ENCODE measurements at places on chromosomes 2 and 18.

DNA sequence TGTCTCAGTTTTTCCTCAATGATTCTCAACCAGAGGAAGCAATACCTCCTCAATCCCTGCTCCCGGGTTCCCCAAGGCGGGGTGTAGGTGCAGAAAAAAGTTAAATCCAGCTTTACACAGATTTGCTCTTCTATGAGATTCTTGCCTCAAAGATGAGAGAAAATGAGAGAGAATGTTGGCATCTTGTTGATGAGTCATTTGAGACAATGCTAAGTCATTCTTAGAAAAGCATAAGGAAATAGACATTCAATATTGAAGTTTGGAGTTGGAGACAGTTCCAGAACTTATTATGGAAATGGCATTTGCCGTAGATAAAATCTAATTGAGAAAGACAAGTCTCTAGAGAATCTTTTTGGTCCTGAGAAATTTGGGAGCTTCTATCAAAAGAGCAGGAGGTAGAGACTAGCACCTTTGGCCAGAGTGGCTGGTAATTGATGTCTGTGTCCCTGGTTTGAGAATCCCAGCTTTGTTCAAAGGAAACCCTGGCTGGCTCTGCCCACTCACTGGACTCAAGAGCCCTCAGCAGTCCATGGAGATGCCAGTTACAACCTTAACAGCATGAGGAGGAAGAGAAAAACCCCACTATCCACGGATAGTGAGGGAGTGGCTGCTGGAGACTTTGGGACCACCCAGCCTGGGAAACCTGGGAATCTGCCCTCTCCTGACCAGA is 181.2 kb downstream of the FAM124B start:
- DNase-seq, result no peak

GRCh38 chr2:66696886-66697285 is 262.0 kb downstream of the MEIS1 start:
- no peak for DNase-seq

DNA sequence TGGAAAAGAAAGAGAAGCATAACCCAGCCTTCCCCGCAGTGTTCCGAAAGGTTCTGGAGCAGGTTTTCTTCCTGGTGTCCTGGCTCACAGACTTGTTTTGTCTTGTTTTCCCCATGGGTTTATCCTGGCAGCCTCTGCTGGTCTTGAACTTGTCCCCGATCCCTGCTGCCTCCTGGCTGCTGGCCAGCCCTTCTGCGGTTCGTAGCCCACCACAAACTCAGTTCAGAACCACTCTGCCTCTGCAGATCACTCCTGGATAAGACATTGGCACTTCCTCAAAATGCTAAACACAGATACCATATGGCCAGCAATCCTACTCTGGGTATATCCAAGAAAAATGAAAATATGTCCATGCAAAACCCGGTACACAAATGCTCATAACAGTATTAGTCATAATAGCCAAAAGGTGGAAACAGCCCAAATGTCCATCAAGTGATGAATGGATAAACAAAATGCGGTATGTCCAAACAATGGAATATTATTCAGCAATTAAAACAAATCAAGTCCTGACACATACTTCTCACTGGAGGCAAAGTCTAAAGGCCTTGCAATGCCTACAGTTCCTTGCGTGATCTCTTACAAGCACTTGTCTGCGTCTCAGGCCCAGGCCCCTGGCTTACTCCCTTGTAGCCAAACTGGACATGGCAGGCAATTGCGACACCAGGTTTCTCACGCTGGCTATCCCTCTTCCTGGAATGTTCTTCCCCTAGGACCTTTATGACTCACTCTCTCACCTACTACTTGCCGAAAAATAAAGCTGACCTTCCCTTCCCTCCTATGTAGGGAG is 28.0 kb upstream of the ARHGEF4 start:
- DNase-seq, result no peak

DNA sequence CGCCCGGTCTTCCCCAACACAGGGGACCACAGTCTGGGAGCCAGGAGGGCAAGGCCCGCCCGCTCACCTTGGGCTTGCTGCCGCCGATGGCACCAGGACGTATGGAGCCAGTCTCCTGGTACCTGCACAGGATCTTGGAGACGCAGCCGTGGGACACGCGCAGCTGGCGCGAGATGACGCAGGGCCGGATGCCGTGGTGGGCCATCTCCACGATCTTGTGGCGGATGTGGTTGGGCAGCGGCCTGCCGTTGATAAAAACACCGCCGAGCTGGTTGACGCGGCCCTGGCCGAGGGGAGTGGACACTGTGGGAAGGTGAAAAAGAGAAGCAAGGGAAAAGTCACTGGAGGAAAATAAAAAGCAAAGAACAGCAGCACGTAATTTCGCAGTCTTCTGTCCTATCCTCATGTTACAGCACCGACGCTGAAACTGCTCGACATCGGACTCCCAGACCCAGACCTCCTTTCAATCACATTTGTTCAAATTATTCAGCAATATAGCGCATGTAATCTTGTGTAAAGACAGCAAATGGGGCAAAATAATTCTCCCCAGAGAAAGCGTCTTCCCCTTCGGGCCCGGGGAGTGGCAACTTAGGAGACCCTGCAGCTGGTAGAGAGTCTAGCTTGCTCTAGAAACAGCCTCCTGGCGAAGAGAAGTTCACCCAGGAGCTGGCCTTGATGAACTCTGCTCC is 1.7 kb downstream of the PAX3 start:
- no peak for DNase-seq

- no peak for DNase-seq
These were observed 186.1 kb downstream of the ADCYAP1 start for GRCh38 chr18:1090758-1091157.

DNA sequence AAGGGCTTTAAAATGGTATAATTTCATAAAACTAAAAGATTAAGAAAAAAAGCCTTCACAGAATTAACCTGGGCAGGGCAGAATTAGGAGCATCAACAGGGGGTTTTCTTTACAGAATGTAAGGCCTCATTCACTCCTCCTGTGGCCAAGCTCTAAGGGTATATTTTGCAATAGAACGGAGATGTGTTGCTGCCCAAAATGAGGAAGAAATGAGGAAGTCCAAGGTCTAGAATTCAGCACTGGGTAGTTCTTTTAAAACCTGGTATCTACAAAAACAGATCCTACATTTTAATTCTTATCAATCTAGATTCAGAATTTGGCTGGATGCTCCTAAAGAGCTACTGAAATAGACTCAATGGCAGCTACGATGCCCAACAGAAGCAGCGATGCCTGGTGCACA is 101.8 kb downstream of the AKAIN1 start:
- no peak for DNase-seq

DNA sequence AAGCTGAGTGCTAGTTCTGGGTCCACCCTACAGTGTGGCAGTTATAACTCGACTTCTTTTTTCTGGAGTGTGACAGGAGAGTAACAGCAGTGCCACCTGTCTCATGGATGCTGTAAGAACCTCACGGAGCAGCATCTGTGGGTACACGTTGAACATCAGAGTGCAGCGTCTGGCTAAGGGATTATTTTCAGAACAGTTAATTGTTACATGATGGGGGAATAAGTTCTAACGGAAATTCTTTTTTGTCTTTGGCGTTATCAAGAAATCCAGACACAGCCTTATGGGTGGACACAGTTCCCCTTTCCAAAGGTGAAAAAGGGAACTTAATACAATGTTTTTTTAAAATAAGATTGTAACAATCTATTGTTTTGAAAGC is 28.3 kb upstream of the TOGARAM2 start:
- no peak for DNase-seq

DNA sequence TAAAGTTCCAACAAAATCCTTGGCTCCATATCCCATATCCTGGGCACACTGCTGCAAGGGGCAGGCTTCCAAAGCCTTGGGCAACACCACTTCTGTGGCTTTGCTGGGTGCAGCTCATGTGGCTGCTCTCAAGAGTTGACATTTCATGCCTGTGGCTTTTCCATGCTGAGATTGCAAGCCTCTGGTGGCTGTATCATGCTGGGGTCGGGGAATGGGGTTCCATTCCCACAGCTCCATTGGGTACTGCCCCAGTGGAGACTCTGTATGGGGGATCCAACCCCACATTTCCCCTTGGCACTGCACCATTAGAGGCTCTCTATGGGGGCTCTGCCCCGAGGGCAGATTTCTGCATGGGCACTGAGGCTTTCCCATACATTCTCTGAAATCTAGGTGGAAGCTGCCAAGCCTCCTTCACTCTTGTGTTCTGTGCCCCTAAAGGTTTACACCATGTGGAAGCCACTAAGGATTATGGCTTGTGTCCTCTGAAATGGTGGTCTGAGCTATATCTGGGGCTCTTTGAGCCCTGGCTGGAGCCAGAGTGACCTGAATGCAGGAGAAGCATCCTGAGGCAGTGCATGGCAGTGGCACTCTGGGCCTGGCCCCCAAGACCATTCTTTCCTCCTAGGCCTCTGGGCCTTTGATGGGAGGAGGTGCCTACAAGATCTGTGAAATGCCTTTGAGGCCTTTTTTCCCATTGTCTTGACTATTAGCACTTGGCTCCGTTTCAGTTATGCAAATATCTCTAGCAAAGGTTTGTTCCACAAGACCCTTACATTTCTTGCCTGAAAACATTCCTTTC is 107.9 kb downstream of the PTGR3 start:
- DNase-seq, result no peak

DNA sequence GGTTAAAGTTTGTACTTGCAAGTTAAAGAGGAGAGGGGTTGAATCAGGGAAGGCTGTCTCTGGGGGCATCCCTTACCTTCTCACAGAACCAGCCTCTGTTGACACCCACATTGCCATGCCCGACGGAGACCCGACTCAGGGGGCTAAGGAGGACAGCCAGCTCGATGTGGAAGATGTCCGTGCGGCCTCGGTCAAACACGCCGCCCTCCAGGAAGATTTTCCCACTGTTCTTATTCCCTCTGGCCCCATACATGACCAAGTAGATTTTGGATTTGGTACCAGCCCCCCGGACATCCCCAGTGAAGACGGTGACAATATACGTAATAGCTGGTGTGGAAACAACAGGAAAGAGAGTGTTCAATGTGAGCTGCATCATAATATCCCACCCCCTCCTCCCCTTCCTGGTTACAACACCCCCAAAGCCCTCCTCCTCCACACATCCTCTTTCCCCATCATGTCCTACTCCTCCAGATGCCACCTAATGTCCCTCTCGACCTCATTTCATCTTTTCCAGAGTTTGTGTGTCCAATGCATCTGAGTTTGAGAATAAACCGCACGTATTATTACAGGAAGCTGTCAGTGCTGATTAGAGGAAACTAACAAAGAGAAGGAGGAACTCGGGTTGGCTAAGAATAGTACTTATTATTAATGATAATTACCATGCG is 55.7 kb downstream of the LOXHD1 start:
- DNase-seq, result no peak

DNA sequence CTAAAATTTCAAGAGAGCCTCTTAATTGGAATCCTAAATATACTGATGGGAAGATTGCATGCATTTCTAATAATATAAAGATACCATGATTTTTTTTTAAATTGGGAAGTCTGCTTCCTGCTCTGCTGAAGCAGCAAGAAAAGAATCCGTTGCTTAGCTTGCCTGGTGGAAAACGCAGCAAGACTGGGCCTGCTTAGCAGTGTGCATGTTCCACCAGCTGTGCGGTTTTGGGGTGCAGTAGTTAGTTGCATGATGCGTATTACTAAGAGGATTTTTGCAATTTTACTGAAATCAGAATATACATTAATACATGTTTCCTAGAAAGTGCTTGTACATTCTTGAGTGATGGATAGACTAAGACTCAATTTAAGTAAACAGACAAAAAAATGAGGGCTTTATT is 319.9 kb downstream of the CMPK2 start:
- no peak for DNase-seq

GRCh38 chr2:15298770-15299169 is 262.4 kb downstream of the NBAS start:
- DNase-seq, result no peak

GRCh38 chr2:149572102-149572953 is 15.2 kb downstream of the MMADHC start:
- no peak for DNase-seq

DNA sequence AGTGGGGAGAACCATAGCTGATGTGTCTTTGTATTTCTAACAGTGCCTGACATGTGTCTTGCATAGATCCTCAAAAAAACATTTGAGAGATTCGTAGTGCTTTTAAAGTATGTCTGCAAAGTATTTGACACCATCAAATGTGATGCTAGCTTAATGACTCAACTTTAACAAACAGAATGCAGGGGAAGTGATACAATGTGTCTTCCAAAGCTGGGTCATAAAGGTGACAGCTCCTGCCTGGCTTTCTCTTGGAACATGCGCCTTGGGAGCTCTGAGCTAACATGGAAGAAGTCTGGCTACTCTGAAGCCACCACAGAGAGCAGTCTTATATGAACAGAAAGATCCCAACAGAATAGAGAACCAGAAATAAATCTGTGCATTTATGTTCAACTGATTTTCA is 78.2 kb downstream of the C1D start:
- no peak for DNase-seq

DNA sequence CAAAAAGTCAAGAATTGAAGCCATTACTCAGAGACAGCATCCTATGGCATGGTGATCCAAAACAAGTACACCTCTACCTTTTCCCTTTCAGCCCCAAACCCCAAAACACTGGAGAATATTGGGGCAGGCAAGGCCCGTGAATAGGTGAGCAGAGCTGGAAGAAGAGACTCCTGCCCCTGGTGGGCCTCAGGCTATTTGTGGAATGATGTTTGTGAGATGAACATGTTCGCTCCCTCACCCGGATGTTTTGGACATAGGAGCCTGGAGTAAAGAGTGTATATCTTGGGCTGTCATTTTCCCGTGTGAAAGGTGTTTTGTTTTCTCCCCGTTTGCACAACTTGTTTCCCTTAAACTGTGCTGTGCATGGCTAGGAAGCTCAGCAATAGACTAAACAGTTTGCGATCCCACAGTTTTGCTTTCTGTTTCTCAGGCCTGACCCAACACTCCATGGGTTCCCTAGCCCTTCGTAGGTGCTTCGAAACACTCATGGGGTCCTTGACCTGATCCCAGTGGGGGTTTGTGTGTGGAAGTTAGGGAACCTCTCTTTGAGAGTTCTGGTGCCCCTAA is 136.5 kb upstream of the TNP1 start:
- no peak for DNase-seq

DNA sequence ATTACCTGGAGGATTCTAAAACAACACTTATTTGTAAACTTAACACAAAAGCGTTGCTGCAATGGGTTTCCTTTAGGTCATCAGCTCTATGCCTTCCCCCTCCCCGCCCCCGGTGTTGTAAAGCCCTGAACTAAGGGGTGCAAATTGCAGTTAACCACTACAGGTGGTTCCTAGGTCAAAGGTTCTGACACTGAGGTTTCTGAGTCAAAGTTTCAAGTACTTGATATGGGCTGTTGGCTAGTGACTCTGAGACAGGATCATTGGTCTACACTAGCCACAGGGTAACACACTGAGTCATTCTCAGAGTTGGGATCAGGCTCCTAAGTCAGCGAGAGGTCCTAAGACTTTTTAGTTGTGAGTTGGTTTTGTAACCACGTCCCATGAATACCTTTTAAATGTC is 15.4 kb downstream of the IL1B start:
- no peak for DNase-seq

GRCh38 chr18:41266204-41266603 is 688.8 kb upstream of the PIK3C3 start:
- DNase-seq, result no peak

GRCh38 chr2:162244541-162245031 is 1.3 kb upstream of the FAP start:
- DNase-seq, result no peak

GRCh38 chr2:233442028-233442310 is 87.7 kb downstream of the DGKD start:
- DNase-seq, result no peak

- DNase-seq, result no peak
These were observed 20.3 kb downstream of the STRADB start for GRCh38 chr2:201471732-201472393.

GRCh38 chr18:77762642-77763041 is 513.0 kb downstream of the GALR1 start:
- no peak for DNase-seq
